HTR-8/SVneo (cell line): ENCODE measurements at places on chromosomes 3 and 15.

- no peak for DNase-seq
Observed at GRCh38 chr15:78341057-78341987, 1.2 kb downstream of the CRABP1 start.

- no peak for DNase-seq
Observed at GRCh38 chr3:111965484-111965883, 13.3 kb upstream of the ABHD10 start.

DNA sequence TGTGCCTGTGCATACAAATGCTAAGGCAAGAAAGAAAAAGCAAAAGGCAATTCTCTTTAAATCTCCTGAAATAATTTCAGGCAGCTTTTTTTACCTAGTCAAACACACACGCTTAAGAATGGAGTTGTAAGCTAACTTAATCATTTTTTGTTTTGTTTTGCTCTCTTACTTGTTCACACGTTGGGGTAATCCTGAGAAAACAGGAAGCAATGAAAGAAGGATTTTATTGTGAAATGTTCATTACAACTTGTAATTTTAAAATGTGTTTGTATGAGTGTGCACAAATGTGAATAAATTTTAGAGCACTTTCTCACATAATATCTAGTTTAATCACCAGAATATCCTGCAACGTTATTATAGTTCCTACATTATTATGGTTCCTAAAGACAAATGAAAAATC, 263.8 kb downstream of the LPP start:
- DNase-seq, result no peak

- DNase-seq, result no peak
Observed at GRCh38 chr15:77675806-77676415, 43.2 kb upstream of the LINGO1 start.

- DNase-seq, result no peak
Observed at GRCh38 chr3:37765591-37766488, 95.8 kb upstream of the CTDSPL start.

DNA sequence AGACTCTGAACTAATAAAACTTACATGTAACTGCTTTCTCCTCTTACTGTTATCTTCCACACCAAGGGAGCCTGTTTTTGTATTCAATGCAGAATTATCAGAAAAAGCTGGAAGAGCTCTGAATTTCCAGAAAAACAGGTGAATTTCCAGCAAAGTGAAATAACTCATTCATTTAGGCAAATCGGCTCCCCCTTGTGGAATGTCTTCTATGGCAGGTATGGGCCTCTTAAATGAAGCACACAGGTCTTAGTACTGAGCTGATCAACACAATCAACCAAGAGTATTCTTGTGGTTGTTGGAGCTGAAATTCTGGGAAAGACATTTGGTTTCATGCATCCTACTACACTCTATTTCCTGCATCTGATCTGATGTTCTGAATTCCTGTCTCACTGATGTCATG, 31.0 kb upstream of the PTPRG start:
- DNase-seq, result no peak

DNA sequence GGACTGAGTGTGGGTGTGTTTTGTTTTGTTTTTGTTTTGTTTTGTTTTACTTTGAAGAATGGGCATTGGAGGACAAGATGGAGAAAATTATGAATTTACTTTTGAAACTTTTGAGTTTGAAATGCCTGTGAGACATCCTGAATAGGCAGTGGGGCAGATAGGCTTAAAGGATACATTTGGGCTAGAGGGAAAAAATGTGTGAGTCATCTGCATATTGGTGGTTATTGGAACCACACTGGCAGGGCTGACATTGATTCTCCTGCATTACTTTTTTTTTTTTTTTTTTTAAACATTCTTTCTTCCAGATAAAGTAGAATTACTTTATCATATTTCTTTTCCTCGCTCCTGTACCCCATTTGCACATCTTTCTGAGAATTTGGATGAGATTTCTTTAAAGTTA, 56.1 kb downstream of the CALML4 start:
- peak; percentile 40 for DNase-seq

GRCh38 chr15:24777307-24777706, 101.7 kb downstream of the NPAP1 start:
- DNase-seq, result no peak

DNA sequence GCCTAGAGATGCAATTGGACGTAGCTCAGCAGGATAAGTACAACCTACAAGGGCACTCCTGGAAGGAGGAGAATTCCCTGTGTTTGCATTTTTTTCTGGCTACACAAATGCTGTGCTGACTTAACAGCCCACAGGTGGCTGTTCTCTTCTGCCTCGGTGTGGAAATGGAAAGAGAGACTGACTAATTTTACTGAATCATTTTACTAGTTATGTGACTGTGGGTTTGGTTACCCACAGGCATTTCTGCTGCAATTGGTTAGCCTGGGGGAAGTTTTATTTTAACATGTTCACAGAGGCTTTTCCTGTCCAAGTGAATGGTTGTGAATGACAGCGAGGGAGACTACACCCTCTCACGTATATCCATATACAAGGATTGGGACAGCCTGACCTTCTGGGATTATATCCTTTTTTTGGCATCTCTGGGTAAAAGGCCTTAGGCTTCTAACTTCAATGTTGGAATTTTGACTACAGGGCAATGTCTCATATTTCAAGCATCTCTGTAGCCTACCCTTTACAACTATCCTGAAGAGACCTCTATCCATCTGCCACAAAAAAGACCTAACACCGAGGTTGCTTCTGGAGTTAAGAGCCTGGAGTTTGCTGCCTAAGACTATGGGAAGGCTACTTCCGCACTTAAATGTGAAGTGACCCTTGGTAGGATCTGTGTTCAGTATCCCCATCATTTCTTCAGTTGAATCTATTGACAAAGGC, 67.2 kb upstream of the TP63 start:
- peak; percentile 40 for DNase-seq

DNA sequence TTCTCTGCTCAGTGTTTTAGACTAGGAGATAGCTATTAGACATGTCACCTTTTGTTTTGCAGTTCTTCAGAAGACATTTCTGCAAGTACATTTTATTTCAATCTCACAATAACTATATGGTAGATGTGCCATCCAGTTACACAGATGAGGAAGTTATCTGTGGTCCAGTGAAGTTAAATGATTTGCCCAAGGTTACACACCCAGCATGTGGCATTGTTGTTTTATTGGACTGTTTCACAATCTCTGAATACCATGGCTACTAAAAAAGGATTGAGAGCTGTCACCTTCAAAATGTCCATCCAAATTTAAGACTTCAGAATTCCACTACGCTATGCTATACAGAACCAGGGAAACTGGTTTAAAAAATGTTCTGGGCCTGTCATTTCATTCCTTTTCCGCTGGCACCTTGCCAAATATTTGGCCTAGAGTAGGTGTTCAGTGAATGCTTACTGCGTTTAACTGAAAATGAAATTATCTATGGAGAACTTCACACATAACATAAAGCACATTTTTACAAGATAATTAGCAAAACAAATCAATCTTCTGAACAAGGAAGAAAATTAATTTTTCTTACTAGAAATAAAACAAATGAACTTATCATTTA, 20.2 kb downstream of the TM6SF1 start:
- no peak for DNase-seq

DNA sequence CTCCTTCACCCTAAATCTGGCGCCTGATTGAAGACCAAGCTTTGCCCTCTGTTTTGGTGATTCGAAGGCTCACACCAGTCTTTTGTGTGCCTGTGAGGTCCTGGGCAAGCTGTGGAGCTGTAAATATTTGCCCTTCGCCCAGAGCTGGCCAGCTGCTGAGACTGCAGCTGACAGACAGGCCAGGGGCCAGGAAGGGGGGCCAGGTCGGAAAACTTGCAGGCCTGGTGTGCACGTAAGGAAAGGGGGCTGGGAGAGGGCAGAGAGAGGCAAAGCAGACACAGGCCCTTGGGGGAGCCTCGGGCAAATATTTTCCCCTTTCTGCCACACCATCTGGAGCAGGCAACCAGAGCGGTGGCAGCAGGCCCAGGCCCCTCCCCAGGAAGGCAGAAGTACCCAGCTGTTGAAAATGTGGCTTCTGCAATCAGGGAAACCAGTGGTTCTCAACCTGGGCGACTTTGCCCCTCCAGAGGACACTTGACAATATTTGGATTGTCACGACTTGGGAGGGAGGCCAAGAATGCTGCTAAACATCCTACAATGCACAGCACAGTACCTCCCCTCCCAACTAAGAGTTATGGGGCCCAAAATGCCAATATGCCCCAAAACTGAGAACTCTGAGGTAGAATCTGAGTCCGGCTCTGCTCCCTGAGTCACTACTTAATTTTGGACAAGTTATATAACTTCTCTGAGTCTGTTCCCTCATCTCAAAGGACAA, 2.5 kb downstream of the PDZRN3 start:
- DNase-seq, result no peak

DNA sequence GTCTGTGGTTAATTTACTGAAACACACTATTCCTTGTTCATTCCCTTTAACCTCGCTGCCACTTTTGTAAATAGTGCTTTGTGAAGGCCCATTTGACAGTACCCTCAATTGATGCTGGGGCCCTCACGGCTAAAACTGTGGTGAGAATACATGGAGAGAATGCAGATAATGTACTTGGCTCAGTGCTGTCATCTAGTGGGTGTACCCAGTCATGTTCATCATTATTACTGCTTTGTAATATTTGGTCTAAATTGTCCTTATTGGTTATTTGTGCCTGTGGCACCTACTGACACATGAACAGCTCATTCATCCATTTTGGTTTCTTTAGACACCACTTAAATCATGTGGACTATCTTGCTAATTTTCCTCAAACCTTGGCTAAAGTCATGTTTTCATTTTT, 543.6 kb downstream of the EDEM1 start:
- no peak for DNase-seq

- DNase-seq, result no peak
Observed at GRCh38 chr3:136939489-136939888, 18.3 kb upstream of the IL20RB start.

GRCh38 chr3:104988496-104988895, 378.2 kb upstream of the ALCAM start:
- no peak for DNase-seq

DNA sequence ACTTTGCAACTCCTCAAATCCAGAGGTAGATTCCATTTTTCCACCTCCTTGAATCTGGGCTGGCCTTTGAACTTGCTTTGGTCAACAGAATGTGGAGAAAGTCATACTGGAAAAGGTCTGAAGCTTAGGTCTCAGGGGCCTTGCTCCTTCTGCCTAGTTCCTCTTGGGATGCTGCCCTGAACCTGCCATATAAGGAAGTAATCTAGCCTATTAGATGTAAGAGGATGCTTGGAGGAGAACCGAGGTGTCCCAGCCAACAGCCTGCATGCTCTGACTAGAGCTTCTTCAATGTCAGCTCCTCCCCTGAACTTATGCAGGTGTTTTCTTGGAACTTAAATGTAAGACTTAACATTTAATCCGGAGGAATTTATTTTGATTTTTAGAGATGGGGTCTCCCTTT, 2.0 kb upstream of the TMED3 start:
- DNase-seq, result no peak

DNA sequence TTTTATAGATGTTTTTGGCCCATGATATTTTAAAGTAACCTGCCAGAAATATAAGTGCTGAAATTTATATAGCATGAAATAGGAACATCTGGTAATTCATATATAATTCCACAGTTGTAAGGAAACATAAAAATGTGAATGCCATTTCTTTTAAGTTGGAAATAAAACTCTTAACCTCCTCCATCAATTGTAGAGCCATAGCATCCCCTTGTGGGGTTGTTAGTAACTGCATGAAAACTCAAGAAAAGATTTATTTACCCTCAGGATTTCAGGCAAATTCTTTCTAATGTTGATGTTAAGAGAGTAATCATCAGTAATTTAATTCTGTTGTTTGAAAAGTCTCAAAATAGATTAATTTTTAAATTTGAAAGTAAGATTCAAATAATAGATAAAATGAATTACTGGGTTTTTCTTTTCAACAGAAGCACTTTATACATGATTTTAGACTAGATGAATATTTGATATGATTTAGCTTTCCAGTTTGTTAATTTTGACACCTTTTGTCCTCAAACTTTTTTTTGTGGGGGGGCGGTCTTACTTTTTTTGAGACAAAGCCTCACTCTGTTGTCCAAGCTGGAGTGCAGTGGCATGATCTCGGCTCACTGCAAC, 74.7 kb downstream of the RASA2 start:
- peak; percentile 30 for DNase-seq
